Stimulated activated CD8-positive, alpha-beta memory T cell treated with anti-CD3 and anti-CD28 coated beads, Interleukin-15, amount 100 ng/mL, for 24 hours (primary cell): ENCODE measurements at places on chromosomes 6 and 20.

GRCh38 chr6:52570291-52570700 lies 6.6 kb downstream of the TRAM2 start:
- no peak for DNase-seq

DNA sequence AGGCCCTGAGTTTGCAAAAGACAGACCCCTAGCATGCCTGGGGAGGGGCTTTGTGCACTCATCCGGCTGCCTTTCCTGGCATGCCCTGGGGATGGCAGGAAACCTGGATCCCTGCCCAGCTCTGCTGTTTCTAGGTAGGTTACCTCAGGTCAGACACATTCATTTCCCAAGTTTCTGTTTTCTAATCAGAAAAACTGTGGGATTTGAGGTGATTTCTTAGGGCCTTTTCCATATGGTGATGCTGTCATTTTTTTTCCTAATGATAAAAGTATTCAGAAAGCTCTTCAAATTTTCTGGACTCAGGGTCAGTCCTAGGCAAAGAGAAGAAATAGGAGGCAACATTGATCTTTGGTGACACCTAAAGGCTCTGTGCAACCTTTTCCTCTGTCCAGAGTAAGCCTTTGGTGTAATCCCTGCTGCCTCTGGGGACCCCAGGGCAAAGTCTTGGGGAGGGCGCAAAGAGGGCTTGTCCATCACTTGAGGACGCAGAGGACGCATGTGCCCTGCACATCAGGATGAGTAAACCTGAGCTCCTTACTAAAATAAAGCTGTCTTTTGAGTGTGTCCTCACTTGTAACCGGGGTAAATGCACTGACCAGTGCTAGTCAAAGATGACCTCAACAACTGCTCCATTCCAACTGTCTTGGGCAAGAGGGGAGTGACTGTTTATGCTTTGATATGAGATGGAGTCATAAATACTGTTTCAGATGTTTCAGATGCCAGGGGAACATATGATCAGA lies 13.5 kb upstream of the TRAM2 start:
- no peak for DNase-seq

DNA sequence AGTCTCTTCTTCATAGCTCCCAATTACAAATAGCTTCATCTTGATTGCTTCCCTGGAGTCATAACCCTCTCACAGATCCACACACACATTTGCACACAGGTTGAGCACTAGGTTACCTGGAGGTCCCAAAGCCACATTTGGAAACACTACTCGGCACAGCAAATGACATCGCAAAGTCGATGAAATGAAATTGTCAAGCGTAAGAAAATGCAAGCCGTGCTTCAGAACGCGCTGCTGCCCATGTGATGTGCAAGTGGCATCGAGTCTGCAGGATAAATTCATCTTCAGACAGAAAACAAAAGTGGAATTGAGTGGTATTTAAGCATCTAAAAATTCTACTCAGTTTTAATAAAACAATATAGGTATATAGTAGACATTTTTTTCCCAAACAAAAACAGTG lies 298.0 kb downstream of the TFAP2C start:
- DNase-seq: no peak

- no peak for DNase-seq
Measured at GRCh38 chr6:154682633-154683125, 50.5 kb upstream of the SCAF8 start.

DNA sequence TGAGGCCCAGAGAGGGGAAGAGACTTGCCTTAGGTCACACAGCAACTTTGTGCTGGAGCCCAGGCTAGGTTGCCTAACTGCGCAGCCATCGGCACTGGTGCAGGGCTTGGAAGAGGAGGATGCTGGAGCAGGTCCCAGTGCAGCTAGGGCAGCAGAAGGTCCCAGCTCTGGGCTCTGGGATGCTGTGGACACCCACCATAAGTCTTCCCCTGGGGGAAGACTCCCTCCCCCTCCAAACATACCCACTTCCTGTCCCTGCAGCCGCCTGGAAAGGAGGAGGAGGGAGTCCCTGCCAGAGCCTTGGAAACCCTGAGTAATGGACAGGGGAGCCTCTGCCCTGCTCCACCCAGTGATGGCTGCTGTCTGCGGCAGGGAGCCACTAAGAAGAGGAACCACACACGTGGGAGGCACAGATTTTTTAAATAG lies 93.6 kb downstream of the NCR2 start:
- no peak for DNase-seq

- DNase-seq: no peak
Measured at GRCh38 chr6:17454316-17455005, 61.1 kb downstream of the CAP2 start.

- DNase-seq: no peak
Measured at GRCh38 chr6:80077067-80077466, 29.4 kb upstream of the BCKDHB start.

DNA sequence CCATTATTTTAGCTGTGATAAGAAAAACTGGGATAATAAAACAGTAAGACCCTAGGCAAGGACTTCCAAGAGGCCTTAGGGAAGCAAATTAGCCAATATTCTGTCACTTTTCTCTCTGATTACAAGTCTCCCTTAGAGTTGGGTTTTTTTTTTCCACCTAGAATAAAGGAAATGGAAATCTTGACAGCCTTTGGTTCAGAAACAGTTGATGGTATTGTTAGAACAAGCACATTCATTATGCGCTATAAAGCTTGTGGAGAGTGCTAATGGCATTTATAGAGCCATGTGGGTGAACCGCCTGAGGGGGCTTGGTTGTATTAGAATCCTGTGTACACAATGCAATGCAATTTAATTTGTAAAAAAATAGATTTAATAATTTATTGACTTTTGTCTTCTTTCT lies 88.9 kb upstream of the OGFRL1 start:
- DNase-seq: no peak

GRCh38 chr6:2448826-2449571 lies 203.6 kb upstream of the GMDS start:
- no peak for DNase-seq

GRCh38 chr6:35170166-35170565 lies 29.0 kb upstream of the TCP11 start:
- DNase-seq: no peak
